Activated CD4-positive, alpha-beta memory T cell treated with anti-CD3 and anti-CD28 coated beads for 36 hours (primary cell): ENCODE measurements at places on chromosomes 6 and 20. TPM values are rescaled to one million over a fixed set of nuclear protein-coding genes. Genes with fewer than 3 reads are reported as not detected.

Gene TRMT6
- 24.9 TPM for total RNA-seq

Gene RAB32
- 0.24 TPM for total RNA-seq

Gene TREML2
- 7.5 TPM for total RNA-seq

Gene BPIFA1
- total RNA-seq = not detected

Gene TSPO2
- total RNA-seq = not detected

Gene HDGFL1
- total RNA-seq = not detected

Gene WFDC10B
- not detected for total RNA-seq

Gene SAMD3
- total RNA-seq = 3.8 TPM

DNA sequence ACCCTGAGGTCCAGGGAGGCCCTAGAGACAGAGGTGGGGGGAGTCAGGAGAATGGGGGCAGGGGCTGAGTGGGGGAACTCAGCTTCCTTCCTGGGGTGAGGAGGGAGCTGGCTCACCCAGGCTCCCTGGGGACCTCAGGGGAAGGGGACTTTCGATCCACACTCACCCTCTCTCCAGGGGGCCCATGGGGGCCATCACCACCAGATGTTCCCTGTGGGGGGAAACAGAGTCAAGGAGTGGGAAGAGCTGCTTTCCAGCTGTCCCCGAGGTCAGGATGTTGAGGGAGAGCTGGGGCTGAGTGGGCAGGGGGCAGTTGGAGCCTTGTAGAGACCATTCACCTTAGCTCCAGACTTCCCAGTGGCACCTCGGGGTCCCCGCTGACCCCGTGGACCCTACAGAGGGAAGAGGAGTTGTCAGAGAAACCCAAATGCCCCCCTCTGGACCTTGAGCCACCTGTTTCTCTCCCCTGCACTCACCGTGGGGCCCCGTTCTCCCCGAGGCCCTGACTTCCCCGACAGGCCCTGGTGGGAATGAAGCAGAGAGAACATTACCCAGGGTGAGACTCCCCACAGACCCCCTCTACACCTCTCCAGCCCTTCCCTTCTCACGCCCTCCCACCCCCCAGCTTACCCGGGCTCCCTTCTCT is 18.6 kb downstream of the COL11A2 start:
- H3K4me3 ChIP-seq = no peak overlapping the region
- no peaks in the 10 kb centered on the region for H3K36me3 ChIP-seq
- no peaks in the 10 kb centered on the region for H3K4me1 ChIP-seq
- peaks cover 7% of the 10 kb centered on the region for H3K27me3 ChIP-seq
- no peak overlapping the region for H3K27ac ChIP-seq

- no peak overlapping the region for H3K4me3 ChIP-seq
- peaks cover 76% of the 10 kb centered on the region for H3K4me1 ChIP-seq
Observed at GRCh38 chr6:30821862-30822784, 62.2 kb upstream of the DDR1 start.

DNA sequence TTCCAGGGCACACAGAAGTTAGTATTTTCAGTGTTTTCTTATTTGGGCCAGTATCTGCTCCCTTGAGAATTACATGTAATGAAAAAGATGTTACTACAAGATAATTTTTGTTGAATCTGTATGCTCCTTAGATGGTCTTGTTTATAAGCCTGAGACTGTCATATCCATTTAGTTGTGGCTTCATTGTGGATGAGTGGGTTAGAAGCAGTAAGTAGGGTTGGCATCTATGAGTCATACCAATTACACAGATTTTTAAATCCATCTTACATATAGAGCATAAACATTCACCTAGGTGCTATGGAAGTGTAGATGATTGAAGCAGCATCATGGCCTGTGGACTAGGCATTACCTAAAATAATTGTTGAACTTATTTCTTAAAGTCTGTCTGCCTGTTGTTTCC is 13.5 kb upstream of the BAG2 start:
- no peak overlapping the region for H3K27ac ChIP-seq
- DNase-seq = no peak

- H3K36me3 ChIP-seq = no peaks in the 10 kb centered on the region
- no peak overlapping the region for H3K4me3 ChIP-seq
- peaks cover 6% of the 10 kb centered on the region for H3K27me3 ChIP-seq
- H3K4me1 ChIP-seq = no peaks in the 10 kb centered on the region
- H3K27ac ChIP-seq = no peak overlapping the region
Observed at GRCh38 chr6:159257846-159258245, 88.6 kb downstream of the FNDC1 start.

- H3K4me1 ChIP-seq = no peaks in the 10 kb centered on the region
- no peak for DNase-seq
- H3K36me3 ChIP-seq = no peaks in the 10 kb centered on the region
- peaks cover 6% of the 10 kb centered on the region for H3K27me3 ChIP-seq
Observed at GRCh38 chr6:56999049-56999448, 44.1 kb downstream of the BEND6 start.

DNA sequence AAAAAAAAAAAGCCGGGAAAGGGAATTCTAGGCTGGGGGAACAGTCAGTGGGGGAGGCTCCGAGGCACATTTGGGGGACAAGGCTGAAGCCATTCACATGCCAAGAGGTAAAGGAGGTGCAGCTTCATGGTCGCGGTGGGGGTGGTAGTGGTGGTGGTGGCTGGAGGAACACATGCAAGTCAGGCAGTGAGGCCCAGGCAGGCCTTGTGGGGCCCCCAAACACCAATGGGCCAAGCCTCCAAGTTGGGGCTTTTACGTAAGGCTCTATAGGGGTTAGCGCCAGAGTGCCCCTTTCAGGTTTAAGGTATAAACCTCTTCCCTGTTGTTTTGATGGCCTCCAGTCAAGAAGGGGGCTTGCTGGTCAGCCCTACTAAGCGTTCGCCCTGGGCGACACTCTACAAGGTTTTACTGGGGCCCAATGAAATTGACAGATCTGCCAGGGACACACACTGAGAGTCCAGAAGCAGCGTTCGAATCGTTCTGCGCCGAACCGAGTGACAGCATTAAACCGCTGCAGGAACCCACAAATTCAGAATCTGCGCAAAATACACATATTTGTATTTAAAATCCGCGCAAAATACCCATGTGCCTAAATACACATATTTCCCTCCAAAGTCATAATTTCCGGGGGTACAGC is 818 bp upstream of the AP5S1 start:
- H3K4me3 ChIP-seq = peak overlapping the region; percentile 77
- peaks cover 3% of the 10 kb centered on the region for H3K36me3 ChIP-seq
- H3K27ac ChIP-seq = peak overlapping the region; percentile 93
- no peak for DNase-seq

GRCh38 chr6:80165143-80165542 is 58.7 kb downstream of the BCKDHB start:
- peaks cover 1% of the 10 kb centered on the region for H3K36me3 ChIP-seq
- H3K27me3 ChIP-seq = no peaks in the 10 kb centered on the region
- peak; percentile 67 for DNase-seq
- peak overlapping the region; percentile 81 for H3K27ac ChIP-seq
- H3K4me1 ChIP-seq = peaks cover 14% of the 10 kb centered on the region
- H3K4me3 ChIP-seq = peak overlapping the region; percentile 34

GRCh38 chr6:38909015-38909730 is 139.4 kb upstream of the GLP1R start:
- no peak for DNase-seq
- H3K36me3 ChIP-seq = no peaks in the 10 kb centered on the region
- no peak overlapping the region for H3K4me3 ChIP-seq
- no peak overlapping the region for H3K27ac ChIP-seq

DNA sequence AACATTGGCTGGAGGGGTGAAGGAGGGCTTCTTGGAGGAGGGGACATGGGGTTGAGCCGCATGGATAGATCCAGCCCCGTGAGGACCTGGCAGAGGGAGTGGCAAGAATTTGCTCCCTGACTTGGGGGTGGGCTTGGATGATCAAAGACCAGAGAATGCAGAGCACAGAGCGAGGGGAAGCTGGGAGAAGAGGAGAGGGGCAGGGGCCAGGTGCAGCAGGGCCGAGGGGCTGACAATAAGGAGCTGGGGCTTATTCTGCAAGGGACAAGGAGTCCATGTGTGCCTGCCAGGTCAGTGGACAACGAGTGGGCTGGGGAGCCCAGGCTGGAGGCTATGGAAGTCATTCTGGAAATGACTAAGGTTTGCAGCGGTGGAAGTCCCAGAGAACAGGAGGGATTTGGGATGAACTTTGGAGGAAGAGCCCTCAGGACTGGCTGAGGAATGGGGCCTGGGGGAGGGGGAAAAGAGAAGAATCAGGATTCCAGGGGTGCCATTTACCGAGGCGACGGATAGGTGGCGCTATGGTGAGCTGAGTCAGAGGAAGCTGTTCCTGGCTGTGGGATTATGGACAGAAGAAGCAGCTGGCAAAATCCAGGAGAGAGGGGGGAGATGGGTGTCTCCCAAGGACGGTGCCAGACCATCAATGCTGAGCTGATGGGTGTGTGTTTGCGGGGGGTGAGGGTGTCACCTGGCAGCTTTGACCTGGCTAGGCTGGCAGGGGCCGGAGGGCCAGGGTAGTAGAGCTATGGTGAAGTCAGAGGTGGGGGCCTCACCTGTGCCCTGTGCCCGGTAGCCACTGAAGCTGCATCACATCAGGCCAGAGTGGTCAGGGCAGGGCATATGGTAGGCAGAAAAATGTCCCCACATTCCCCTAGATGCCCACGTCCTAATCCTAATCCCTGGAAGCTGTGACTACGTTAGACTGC is 7.8 kb downstream of the KCNG1 start:
- H3K27ac ChIP-seq = no peak overlapping the region
- no peaks in the 10 kb centered on the region for H3K4me1 ChIP-seq
- H3K27me3 ChIP-seq = peaks cover 24% of the 10 kb centered on the region
- peak; percentile 49 for DNase-seq
- H3K36me3 ChIP-seq = no peaks in the 10 kb centered on the region
- no peak overlapping the region for H3K4me3 ChIP-seq

GRCh38 chr6:110575925-110576463 is 99.6 kb upstream of the SLC22A16 start:
- H3K4me1 ChIP-seq = no peaks in the 10 kb centered on the region
- no peak for DNase-seq
- no peak overlapping the region for H3K4me3 ChIP-seq
- no peak overlapping the region for H3K27ac ChIP-seq

- no peak overlapping the region for H3K27ac ChIP-seq
- peaks cover 15% of the 10 kb centered on the region for H3K27me3 ChIP-seq
- no peaks in the 10 kb centered on the region for H3K4me1 ChIP-seq
- H3K4me3 ChIP-seq = no peak overlapping the region
- H3K36me3 ChIP-seq = no peaks in the 10 kb centered on the region
Observed at GRCh38 chr6:170102582-170103481, 188.0 kb downstream of the DLL1 start.

GRCh38 chr6:148500402-148500801 is 157.8 kb downstream of the SASH1 start:
- H3K27ac ChIP-seq = no peak overlapping the region
- DNase-seq = no peak
- no peaks in the 10 kb centered on the region for H3K4me1 ChIP-seq
- H3K36me3 ChIP-seq = no peaks in the 10 kb centered on the region
- H3K4me3 ChIP-seq = no peak overlapping the region

DNA sequence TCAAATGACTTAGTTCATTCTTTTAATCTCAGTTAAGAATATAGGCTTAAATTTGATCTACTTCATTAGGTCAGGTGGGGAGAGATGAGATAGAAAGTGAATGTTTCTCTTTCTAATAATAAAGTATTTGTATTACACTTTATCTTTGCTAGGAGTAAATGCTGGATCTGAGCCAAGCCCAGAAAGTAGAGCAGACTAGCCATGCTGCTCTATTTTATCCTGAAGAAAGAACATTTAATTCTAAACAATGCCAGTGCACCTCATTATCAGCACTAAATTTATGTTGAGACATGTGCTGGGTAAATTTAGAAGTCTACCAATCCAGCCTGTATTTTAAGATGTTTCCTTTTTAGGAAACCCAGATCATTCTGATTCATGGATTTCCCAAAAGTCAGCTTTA is 43.5 kb downstream of the AKIRIN2 start:
- H3K4me1 ChIP-seq = peaks cover 20% of the 10 kb centered on the region
- no peak for DNase-seq
- no peaks in the 10 kb centered on the region for H3K27me3 ChIP-seq
- peaks cover 41% of the 10 kb centered on the region for H3K36me3 ChIP-seq

DNA sequence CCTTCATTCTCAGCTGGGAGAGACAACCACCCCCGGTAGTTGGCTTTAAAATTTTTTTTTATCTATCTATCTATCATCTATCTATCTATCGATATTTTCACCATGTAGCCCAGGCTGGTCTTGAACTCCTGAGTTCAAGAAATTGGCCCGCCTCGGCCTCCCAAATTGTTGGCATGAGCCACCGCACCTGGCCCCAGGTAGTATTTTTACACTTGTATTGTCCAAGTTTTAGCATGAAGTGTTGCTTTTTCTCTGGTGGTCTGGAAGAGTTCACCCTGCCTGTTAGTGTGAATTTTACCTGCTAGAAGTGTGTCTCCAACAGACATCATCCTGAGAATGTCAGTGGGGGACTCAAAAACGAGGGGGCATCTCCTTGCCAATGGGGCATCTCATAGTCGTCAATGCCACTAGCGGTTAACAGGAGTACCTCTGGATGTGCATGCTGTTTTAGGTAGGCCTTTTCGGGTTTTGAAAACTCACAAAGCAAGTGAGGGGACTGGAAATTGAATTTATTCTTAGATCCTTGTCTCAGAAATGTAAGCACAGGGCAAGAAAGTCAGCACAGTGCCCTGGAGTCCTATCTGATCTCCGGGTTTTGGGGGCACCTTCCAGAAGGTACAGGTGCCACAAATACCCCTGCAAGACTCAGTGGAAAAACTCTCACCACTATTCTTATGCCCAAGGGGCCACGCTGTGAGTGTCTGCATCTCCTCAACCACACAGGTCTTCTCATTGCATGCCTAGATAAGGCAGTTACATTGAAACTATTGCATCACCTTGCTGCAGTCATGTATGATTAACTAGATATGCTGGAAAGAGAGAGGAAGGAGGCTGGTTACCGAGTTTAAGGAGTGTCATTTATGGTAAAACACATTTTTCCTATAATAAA is 37.1 kb downstream of the TNFAIP3 start:
- peaks cover 55% of the 10 kb centered on the region for H3K4me1 ChIP-seq
- H3K36me3 ChIP-seq = no peaks in the 10 kb centered on the region
- H3K27me3 ChIP-seq = no peaks in the 10 kb centered on the region

DNA sequence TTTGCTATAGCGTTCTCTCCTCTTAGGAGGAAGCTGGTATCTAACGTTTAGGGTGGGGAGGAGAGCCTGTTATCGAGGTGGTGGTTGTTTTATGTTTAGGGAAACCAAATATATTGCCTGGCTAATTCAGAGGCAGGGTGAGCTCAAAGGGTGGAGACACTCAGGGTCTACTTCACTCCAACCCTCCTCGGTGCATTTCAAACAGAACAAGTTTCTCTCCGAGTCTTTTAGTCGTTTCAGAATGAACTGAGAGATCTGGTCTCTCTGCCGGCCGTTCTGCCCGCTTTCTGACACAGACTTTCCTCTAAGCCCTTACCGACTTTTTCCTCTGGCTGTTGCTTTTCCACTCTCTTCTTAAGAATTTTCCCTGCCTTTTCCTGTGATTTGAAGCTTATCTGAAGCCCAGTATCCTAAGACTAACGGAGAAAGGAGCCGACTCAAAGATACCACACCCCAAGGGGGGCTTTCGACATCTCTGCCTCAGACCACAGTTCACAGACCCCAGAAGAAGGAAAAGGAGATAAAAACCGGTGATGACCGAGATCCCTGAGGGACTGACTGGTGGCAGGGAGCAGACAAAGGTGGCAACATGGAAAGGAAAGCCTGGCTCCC is 865 bp downstream of the STK38 start:
- peaks cover 44% of the 10 kb centered on the region for H3K4me1 ChIP-seq
- DNase-seq = peak; percentile 53
- peak overlapping the region; percentile 97 for H3K27ac ChIP-seq
- H3K4me3 ChIP-seq = peak overlapping the region; percentile 96
- H3K36me3 ChIP-seq = peaks cover 19% of the 10 kb centered on the region
